HL-60 (cell line): ENCODE measurements at places on chromosomes 2 and 18.

DNA sequence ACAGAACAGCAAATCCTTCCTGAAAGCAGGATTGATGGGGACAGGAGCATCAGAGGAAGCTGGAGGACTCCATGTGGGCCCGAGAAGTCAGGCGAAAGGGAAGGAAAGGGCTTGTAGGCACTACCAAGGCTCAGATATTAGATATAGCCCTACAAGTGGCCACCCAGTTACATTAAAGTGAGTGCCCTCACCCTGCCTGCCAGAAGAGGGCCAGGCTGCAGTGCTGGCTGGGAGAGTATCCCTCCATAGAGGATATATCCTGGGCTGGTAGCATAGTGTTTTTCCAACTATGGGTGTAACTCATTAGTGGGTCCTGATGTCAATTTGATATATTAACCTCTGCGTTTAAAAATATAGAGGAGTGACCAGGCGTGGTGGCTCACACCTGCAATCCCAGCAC, 285.2 kb downstream of the MYCN start:
- no peak for DNase-seq

- peak; percentile 14 for DNase-seq
Observed at GRCh38 chr2:160282063-160282580, 82.0 kb upstream of the ITGB6 start.

DNA sequence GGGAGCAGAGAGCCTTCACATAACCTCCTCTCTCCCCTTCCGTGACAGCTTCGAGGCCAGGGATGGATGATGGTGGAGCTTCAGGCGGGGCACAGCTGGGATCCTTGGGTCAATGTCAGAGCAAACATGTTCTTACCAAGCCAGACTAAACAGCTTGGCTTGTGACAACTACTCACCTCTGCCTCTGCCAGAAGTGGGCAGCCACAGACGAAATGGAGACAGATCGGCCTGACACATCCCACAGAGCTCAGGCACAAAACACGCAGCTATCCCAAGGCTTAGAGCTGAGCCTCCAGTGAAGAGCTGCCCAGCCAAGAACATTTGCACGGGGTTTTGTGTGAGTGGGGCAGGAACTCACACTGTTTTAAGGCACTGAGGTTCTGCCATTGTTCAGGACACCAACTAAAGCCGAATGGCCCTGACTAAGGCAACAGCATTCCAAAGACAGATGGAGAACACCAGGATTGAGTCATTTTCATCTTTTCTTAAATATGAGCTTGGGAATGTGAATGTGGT, 12.8 kb downstream of the PXDN start:
- DNase-seq, result no peak

GRCh38 chr18:12637393-12637792, 20.5 kb downstream of the SPIRE1 start:
- DNase-seq, result no peak

DNA sequence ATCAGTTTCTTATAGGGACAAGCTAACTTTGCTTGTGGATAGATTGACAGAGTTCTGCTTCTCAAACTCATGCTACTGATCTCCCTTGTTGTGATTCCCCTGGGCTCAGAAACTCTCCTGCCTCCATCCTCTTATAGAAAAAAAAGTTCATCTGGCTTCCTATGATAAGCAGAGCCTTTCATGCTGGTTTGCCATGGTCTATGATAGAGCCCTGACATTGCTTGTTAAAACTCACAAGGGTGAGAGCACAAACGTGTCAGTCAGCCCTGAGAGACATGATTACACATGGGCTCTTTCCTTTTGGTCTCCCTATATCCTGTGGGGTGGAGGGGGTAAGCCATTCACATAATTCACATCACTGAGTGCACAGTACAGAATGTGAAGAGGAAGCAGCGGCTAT, 121.8 kb downstream of the TDRD15 start:
- no peak for DNase-seq

DNA sequence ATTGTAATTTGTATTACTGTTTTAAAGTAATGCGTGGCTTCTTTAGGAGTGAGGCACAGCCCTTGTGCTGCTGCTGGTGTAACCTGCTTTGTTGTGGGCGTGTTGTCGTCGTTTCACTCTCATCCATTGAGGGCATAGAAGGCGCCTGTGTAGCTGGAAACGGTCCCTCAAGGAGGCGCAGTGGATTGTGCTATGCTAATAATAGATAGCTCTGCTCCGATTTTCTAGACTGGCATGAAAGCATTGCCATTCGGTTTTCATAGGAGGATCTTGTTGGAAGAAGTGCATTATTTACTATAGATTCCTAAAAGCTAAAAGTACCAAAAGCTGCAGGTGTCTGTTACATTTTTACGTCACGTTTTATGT, 17.9 kb downstream of the RAB12 start:
- no peak for DNase-seq

GRCh38 chr2:201004370-201004769, 40.9 kb upstream of the ORC2 start:
- DNase-seq, result no peak

GRCh38 chr2:127429844-127430425, 11.7 kb downstream of the PROC start:
- DNase-seq, result no peak

DNA sequence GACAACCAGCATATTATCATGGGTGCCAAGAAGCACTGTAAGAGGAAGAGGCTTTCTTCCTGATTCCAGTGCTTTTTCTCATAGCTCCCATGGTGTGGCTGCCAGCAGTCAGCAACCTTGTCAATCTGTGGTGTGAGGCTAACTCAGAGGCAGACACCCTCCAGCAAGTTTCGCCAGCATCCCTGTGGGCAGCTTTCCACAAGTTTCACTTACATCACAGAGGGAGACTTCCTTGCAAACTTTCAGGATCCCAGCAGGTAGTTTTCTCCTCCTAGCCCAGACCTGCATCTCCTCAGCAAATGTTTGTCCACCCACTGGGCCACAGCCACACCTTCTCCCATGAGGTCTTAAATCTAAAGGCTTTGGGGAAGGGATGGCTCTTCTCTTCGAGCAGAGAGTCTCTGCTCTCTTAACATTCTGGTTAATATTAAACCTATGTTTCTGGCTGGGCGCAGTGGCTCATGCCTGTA, 9.1 kb downstream of the DNAH7 start:
- no peak for DNase-seq

GRCh38 chr2:99842451-99842850, 299.9 kb downstream of the AFF3 start:
- no peak for DNase-seq

DNA sequence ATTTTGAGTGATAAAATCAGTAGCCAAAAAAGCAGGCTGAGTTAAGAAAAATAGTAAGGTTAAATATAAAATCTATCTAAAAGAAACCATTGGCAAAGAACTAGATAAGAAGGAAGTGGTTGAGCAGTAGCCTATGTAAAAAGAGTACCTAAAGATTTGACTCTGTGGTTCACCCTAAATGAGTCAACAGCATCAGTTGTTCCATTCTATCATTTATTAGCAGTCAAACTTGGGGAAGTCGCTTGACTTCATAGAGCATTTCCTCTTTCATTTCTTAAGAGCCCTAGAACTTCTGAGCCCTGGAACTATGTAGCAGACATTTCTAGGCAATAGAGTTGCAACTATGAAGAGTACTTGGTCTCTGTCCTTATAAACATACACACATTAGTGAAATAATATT, 381.7 kb downstream of the NUP35 start:
- DNase-seq, result no peak

DNA sequence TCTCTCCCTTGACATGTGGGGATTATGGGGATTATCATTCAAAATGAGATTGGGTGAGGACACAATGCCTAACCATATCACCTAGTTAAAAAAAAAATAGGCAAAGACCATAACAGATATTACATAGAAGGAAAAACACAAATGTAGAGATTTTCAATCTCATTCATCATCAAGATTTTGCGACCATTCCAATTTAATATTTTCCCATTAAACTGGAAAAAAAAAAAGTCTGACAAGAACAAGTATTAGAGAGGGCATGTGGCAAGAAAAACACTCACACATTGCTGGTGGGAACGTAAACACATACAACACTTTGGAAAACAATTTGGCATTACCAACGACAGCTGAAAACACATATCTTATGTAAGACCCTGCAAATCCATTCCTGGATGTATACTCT, 71.0 kb upstream of the MYCN start:
- DNase-seq, result no peak

- no peak for DNase-seq
Observed at GRCh38 chr2:50922506-50922905, 109.4 kb downstream of the NRXN1 start.

DNA sequence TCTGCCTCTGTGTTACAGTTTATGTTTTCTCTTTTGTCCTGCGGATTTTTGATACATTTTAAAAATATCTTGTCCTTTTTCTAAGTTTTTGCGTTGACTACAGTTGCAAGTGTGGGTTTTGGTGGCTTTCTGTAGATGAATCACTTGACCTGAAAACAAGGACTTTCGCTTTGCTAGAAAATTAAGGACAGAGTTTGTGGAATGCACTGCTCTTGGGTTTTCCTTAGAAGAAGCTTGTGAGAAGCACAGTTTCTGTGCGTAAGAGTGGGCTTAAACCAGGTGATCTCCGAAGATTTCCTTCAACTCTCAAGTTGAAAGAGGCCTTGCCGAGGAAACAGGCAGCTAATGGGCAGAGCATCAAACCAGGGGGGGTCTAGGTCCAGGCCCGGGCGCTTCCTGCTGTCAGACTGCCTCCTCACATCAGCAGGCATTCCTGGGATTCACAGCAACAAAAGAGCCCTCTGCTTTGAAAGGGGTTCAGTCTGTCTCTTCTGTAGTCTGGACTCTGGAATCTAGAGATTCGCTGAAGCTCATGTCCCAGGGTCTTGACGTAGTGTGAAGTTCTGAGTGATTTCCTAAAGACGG, 17.3 kb downstream of the NCK2 start:
- DNase-seq, result no peak

GRCh38 chr2:216897561-216898203, 37.8 kb upstream of the TNP1 start:
- no peak for DNase-seq

- peak; percentile 71 for DNase-seq
Observed at GRCh38 chr2:60979231-60979630, 38.3 kb upstream of the PEX13 start.

- no peak for DNase-seq
Observed at GRCh38 chr18:7754258-7754657, 187.1 kb downstream of the PTPRM start.

- no peak for DNase-seq
Observed at GRCh38 chr2:9809448-9810088, 33.7 kb upstream of the TAF1B start.

- no peak for DNase-seq
Observed at GRCh38 chr2:216469661-216470060, 29.0 kb upstream of the RPL37A start.

DNA sequence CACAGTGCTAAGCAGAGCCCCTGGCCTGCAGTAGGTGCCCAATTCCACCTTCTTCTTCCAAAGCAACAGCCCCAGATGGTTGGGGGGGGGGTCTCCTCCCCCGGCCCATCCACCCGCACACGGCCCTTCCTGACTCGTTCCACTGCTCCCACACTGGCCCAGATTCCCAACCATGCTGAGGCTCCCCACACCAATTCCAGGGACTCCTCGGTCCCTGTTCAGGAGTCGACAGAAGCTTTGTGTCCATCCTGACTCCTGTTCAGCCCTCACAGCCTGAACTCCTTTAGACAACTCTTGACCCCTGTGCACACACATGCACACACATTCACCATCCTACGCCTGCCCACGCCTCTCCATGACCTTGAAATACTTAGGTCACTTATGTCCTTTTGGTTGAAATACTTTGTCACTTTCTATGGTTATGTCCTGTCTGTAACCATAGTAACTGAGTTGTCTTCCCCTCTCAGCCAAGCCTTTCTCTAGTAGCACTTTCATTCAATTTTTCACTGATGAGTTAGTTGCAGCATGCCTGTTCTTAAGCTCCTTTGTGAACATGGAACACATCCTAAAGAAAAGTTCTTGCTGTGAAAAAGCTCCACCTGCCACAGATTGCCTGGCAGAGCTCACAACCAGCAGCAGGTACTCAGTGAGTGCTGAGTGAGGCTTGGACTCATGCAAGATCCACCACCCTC, 225.8 kb downstream of the SEPTIN10 start:
- no peak for DNase-seq

DNA sequence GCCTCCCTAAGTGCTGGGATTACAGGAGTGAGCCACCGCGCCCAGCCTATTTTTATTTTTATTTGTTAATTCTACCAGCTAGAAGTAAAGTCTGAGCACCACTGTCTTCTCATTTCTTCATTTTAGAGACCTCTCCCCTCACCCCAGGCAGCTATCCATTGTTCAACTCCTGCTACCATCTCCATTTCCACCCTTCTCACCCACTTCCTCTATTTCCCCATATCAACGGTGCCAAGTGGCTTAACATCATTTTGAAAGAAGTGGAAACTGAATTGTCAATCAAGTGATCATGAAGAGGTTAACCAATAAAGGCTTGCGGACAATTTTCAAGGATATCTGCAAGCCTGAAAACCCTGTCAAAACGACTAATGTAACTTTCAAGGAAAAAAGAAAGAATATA, 323.1 kb downstream of the NBAS start:
- peak; percentile 66 for DNase-seq

- DNase-seq, result no peak
Observed at GRCh38 chr2:19169134-19169768, 189.2 kb downstream of the OSR1 start.

DNA sequence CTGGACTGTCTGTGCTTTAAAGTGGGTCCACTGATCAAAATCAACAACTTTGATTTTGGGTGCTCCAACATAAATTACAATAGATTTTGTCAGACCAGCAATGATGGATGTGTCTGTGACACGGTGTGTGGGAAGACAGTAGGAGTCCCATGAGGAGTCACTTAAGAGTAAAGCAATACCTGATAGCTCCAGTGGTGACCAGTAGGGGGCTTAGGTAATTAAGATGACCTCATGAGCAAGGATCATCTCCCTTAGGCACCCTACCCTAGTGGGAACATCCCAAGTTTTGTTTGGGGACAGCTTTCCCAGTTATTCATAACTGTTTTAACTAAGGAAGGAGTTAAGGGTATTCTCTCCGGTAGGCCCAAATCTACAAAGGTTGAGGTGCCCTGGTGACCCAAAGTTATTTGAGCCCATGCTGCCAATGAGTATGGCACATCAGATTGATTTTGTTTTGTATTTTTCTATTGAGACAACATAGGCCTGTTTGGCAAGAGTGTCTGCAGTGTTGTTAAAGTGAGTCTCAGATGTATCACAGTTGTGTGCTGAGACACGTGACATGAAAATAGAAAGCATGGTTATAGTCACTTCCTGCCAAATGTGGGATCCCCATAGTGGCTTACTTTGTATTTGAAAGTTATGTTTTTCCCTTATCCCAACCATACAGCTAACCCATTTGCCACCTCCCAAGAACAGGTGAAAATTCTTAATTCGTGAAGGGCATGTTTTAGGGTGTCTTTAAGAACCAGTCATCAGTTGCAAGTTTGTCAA, 1337.6 kb upstream of the SLC39A10 start:
- no peak for DNase-seq

DNA sequence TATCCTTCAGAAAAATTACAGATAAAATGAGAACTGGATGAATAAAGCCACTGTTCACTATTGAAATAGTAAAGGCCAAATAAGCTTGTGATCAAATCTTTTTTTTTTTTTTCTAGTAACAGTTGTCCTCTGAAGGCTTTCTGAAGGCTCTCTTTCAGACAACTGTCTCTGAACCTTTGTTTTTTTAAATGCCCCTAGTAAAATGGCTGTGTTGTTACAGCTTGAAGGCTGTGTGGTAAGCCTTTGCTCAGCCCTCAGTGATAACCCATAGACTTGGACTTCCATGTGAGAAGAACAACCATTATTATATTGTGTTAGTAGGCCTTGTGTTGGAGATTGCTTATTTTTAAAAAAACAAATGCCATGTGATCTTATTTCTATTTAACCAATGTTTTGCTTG, 17.6 kb downstream of the FMNL2 start:
- no peak for DNase-seq

GRCh38 chr2:98713332-98714015, 17.5 kb downstream of the MGAT4A start:
- no peak for DNase-seq

- DNase-seq, result no peak
Observed at GRCh38 chr2:43609290-43609918, 13.6 kb upstream of the THADA start.
